ENCODE measurements at places on chromosomes 11 and 22.

DNA sequence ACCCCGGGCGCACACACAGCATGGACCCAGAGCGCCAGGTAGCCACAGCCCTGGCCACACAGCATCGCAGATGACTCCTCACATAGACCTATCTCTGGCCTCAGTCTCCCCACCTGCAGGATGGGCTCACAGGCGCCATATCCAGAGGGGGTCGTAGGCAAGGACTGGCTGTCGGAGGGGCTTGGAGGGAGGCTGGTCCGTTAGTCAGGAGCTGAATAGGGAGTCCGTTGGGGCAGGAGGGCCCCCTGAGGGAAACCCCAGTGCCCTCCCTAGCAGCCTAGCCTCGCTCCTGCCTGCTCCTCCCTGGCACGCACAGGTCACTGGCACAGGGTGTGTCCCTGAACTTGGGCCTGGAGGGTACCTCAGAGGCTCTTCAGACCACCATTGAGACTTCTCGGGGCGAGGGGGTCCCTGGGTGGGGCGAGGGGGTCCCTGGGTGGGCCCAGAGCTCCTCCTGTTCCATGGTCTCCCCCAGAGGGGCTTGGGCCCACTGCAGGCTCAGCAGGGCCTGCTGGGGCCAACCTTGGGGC, 2.0 kb downstream of the PLXNB2 start:
- DNase-seq = no peak

DNA sequence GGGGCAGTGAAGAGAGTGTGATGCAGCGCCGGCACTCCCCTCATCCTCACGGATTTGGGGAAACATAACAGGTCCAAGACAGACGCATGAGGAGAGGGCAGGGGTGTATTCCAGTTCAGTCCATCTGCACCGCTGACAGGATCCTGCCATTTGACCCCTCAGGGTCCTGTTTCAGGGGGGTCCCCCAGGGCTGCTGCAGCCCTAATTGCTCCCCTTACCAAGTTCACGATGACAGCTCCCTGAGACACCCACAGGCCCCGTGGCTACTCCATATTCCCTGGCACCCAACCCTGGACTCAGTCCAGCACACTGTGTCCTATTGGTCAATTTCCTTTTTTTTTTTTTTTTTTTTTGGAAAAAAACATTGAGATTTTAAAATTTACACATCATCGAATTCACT, 41.5 kb downstream of the SHANK2 start:
- DNase-seq = no peak

GRCh38 chr11:134272381-134273316, 3.5 kb upstream of the GLB1L3 start:
- no peak for DNase-seq

- DNase-seq = no peak
Measured at GRCh38 chr22:22111267-22111751, 128.7 kb upstream of the TOP3B start.

DNA sequence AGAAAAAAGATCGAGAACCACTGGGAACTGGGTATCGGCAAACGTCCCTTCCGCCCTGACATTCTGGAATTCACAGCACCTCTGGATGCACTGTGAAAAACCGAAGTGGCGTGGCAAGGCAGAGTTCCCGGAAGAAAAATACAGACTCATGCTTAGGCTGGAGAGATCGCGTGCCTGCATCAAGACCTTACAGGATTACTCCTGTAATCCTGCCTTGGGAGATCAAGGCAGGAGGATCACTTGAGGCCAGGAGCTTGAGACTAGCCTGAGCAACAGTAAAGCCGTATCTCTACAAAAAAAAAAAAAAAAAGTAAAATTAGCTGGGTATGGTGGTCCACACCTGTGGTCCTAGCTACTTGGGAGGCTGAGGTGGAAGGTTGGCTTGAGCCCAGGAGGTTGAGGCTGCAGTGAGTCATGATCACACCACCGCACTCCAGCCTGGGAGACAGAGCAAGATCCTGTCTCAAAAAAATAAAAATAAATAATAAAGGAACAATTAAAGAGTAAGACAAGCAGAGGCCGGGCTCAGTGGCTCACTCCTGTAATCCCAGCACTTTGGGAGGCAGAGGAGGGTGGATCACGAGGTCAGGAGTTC, 19.9 kb upstream of the TEF start:
- no peak for DNase-seq

DNA sequence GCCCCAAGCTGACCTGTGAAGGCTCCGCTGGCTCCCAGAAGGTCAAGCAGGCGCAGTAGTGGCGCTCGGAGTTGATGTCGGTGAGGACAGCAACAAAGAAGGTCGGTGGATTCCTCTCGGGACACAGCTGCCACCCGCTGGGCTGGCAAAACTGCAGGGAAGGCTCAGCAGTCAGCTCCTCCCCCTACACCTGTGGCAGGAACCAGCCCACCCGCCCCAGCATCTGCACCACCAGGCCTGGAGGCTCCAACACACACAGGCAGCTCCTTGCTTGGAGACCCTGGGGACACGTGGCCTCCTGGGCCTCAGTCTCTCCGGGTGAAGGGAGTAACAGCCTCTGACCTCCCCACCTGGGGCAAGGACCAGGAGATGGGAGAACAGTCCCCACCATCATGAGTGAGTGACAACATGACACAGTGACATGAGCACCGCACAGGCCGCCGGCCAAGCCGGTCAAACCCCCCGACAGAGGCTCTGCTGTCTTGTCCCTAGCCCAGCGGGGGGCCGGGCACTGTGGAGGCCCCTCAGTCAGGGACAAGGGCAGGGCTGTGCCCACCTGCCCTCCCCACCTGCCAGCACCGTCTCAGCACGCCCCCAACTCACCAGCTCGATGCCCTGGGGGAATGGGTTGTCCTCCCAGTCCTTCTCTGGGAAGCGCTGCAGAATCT, 6.9 kb downstream of the SBF1 start:
- DNase-seq = no peak

DNA sequence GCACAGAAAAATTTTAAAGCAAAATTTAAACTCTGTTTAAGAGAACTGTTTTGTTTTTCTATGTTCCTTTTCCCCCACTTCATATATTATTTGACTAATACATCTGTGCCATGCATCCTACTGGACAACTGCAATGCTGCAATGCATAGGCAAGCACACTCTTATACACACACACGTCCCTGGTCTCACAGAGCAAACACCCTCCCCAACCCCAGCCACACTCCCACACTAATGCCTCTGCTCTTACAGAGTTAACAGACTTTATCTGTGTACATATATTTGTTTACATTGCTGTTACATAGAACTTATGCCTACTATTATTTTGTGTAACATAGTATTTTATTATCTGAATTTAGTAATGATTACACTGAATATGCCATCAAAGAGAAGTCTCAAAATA, 25.5 kb upstream of the CTSC start:
- no peak for DNase-seq

- DNase-seq = peak; percentile 27
Measured at GRCh38 chr11:95338430-95338991, 107.5 kb upstream of the SESN3 start.

DNA sequence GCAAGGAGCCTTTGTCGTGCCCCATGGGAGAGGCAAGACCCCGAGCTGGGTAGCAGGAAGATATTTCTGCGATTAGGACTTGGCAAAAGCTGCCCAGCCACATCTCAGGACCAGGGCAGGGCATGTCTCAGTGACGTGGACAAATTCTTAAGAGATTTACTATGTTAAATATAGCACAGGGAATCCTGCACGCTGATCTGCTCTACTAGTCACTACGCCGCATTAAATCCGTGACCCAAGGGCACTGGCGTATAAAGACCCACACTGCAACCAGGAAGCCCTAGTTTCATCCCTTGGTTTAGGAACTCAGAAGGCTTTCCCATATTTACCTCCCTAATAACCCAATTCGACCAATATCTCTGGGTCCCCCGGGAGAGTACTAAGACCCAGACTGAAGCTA, 35.1 kb downstream of the AP1B1 start:
- DNase-seq = no peak

- DNase-seq = no peak
Measured at GRCh38 chr11:607020-607780, 8.6 kb downstream of the IRF7 start.

- no peak for DNase-seq
Measured at GRCh38 chr11:363948-364761, 5.1 kb upstream of the B4GALNT4 start.

- no peak for DNase-seq
Measured at GRCh38 chr11:95058621-95059020, 8.1 kb upstream of the SRSF8 start.
